ENCODE measurements at places on chromosomes 6 and 20.

DNA sequence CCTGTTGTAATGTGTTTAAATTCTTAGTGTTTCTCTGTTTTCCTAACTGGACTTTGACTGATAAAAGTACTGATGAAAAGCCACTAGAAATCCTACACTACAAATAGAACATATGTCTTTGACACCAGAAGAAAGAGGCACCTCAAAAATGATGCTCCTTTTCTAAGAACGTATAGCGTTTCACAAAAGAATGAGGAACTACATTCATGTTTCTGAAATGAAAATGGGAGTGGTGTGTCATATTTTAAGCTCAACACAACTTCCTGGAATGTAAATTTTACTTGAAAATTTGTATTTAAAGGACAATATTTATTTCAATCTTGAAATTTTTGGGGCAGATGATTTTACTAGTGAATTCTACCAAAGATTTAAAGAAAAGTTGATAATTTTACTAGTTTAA lies 35.3 kb downstream of the KIAA0408 start:
- DNase-seq = no peak

DNA sequence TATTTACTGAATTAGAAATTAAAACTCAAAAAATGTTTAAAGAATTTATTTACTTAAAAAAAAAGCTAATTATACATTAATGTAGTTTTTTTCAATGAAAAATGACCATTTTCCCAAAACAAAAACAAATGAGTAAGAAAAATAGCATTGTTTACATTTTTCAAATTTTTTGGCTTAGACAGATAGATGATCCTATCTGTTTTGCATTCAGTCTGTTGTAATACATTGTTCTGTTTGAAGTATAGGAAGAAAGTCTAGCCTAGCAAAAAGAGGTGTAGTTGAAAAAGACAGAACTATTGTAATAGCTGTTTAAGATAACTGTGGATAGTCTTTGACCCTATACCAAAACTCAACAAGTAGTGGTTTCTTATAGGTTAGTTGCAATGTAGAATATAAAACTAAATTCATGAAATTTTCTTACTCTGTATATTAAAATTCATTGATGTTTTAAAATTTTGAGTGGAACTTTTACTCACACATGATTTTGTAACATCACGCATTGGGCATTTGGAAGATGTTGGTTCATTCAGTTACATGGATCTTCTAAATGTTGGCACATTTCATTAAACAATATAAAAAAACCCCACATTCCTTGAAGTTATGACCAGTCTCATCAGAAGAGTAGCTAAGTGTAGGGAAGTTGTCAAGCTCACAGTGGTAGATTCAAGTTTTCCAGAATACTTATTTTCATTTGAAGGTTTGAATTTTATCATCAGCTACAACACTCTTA lies 62.0 kb downstream of the KCNS1 start:
- DNase-seq = no peak

- no peak for DNase-seq
Measured at GRCh38 chr6:114144887-114145851, 174.2 kb upstream of the HDAC2 start.

- DNase-seq = no peak
Measured at GRCh38 chr6:10151144-10151915, 263.5 kb downstream of the TFAP2A start.

- DNase-seq = no peak
Measured at GRCh38 chr6:32885698-32886286, 31.8 kb downstream of the PSMB9 start.

- peak; percentile 16 for DNase-seq
Measured at GRCh38 chr20:42295592-42295991, 677.4 kb upstream of the CHD6 start.

DNA sequence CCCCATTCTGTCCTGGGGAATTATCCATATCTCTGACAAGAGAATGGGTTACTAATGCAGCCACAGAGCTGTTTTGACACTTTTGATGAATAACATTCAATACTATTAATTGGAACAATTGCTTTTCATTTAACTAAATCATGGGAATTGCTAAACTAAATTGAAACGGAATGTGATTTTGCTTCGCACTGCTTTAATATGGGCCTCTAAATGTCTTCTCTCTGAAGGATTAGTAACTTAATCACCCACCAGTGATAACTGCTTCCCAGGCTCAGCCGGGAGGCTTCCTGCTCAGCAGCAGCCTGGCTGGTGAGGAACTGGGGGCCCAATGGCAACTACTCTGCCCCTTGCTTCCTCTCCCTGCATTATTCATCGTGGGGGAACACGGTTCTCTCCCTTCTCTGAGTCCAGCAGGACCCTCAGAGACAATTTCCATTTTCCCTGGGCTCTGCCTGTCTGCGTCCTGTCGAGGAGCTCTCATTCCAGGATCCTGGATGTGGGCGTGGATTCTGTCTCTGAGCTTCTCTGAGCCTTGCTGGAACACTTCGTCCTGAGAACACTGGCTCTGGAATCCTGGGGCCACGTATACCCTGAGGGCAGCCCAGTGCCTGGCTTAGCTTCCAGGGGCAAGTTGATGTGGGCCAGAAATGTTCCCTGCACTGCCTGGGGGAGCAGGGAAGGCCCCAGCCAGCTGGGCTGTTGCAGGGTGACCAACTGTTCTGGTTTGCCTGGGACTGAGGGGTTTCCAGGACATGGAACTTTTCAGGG lies 308.9 kb downstream of the DHX35 start:
- no peak for DNase-seq
